ENCODE measurements at places on chromosomes 2 and 18.

GRCh38 chr18:12860530-12860929, 23.5 kb downstream of the PTPN2 start:
- no peak for DNase-seq

DNA sequence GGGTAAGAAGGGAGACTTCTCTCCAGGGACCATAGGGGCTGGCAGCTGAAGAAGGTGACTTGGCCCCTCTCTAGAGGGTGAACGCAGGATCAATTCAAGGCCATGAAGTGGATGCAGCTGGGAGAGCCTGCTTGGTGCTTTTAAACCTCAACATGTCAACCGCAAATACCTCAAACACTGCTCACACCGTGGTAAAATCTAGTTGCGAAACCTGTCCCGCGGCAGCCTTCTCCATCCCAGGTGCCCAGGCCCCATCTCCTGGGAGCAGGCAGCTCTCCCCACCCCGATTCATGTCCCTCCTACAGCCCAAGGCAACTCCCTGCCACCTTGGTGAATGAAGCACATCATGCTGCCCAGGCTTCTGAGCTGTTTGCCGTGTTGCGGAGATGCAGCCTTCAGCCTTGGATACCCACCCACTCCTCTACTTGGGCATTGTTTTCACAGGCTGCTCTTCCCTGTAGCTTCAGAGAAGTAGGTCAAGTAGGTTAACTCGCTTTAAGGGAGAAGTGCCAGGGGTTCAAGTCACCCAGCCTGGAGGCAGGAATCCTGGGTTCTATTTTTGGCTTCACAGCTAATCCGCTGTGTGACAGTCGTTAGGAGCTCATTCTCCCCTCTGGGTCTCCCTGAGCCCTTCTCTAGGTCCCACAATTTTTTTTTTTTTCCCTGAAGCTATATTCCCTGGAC, 6.2 kb upstream of the EFR3B start:
- no peak for DNase-seq

DNA sequence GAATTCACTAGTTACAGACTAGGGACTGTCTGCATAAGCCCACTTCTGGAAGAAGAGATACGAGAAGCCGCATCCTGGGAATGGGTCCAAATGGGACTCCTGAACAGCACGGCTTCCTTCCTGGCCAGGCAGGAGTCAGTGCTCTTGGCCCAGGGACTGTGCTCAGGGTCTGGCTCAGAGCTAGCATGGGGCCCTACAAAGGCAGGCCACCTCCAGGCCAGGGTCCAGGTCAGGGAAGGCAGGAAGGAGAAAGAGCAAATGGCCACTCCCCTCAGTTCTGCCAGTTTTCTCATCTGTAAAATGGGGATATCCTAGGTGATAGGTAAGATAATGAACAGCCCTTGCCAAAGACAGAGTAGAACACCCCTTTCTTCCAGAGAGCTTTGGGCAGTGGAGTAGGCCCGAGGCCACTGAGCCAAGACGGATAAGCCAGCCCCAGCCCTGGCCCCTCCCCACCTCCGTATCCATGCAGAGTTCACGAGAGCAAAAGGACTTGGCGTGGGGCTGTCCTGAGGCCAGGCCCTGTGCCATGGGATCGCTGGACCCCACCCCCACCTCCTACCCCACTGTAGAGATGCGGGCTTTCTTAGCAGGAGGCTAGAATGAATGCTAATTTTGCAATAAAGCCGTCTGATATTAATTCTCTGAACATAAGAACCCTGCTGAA, 190.1 kb downstream of the MGAT5 start:
- no peak for DNase-seq

- no peak for DNase-seq
Measured at GRCh38 chr2:58515827-58516573, 274.9 kb upstream of the FANCL start.

GRCh38 chr2:98726205-98726604, 4.7 kb downstream of the MGAT4A start:
- DNase-seq = no peak

DNA sequence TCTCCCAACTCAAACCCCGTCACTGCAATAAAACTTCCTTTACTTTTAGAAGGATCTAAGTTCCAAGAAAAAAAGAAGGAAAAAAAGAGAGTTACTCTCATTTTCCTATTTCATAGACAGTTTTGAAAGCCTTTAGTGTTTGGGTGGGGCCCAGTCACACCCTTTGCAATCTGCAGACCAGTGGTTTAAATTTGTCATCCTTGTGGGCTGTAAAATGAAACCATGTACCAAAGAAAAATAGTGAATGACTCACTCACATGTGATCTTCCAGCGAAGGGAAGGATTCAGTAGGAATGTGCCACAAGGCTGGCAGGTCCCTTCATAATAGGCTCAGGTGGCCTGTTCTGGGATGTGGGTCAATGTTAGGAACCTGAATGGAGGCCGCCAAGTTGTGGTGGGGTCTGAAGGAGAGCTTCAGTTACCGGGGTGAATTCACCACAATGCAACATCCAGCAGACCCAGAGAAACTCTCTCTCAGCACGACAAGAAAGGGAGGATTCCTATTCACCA, 28.3 kb downstream of the ANXA4 start:
- peak; percentile 57 for DNase-seq

DNA sequence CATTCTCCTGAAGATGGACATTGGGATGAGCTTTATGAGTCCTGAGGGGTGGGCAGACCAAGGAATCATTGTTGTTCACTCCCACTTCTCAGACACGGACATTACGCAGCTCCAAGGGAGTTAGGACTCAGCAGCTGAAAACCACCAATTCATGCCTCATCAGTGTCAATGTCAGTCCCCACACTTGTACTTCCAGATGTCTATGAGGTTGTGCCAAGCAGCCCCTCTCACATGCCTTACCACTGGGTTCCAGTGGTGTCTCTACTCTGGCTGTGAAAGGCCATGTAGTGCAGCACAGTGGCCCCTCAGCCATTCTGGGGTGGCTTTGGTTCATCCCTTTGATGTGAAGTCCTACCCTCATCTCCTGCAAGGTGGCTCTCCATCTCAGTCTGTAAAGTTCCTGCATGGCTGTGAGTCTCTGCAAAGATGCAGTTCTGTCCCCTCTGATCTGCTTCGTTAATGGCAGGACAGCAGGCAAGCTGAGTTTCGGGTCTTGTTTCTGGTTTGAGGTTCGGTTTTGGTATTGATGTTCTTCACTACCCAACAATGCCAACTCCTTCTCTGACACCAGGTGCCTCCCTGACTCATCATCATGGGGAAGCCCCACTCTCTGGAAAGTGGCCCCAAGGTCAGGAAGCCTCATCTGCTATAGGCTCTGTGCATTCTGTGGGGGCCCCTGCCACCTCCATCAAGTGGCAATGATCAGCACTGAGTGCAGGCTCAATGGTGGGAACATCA, 14.0 kb upstream of the COL6A3 start:
- DNase-seq = no peak

DNA sequence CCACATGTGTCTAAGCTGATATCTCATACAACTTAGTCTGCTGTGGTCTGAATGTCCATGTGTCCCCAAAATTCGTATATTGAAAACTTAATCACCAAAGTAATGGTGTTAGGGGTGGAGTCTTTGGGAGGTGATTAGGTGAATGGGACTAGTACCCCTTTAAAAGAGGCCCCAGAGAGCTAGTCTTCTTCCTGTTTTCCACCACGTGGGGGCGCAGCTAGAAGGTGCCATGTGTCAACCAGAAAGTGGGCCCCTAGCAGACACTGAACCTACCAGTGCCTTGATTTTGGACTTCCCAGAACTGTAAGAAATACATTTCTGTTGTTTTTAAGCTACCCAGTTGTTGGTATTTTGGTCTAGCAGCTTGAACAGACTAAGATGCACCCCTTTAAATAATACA, 86.6 kb downstream of the ASB1 start:
- no peak for DNase-seq
